A172 (cell line): ENCODE measurements at places on chromosomes 4 and X.

- peak; percentile 51 for DNase-seq
These were observed 10.4 kb downstream of the CCSER1 start for GRCh38 chr4:90137555-90137954.

- DNase-seq, result no peak
These were observed 331.9 kb downstream of the PACRGL start for GRCh38 chr4:21032089-21032645.

DNA sequence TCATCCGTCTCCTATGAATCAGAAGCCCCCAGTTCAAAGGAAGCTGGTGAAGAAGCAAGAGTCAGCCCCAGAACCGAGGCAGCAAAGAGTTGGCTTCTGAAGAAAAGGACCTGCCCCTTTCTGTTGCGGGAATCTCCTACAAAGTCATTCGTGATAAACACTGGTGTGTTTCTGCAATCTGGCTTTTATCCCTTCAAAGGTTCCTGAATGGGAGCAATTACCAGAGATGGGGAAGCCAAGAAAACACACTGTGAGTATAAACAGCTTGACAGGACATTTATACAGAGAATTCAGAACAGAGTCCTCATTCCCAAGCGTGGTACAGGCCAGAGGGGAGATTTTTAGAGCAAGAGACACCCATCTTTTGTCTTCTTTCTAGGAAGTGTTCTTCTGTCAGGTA lies 226.8 kb upstream of the LNX1 start:
- no peak for DNase-seq

DNA sequence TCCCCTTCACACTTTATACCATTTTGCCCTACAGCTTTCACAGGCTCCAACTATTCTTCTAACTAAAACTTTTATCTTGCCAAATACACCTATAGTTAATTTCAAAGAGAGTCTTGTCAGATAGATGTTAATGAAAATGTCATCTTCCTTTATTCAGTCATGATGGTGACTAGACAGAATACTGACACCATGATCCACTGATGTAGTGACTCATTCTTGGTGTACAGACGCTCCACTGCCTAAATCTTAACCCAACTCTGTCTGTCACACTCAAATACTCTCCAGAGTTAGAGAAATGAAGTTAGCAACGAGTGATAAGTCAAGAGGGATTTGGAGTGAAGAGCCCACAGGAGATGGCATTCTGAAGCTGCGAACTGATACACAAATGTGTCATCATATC lies 32.1 kb upstream of the HDAC8 start:
- no peak for DNase-seq

GRCh38 chrX:17642891-17643290 lies 94.4 kb upstream of the SCML1 start:
- DNase-seq, result no peak

DNA sequence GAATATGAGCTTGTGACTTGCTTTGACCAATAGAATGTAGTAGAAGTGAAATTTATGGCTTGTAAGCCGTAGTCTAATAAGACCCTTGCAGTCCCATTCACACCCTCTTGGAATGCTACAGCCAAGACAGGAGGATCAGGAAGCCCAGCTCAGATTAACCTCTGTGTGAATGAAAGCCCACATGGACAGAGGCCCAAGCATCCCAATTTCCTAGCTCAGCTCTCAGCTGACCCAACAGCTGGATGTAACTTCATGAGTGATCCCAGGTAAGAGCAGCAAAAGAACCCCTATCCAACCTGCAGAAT lies 12.8 kb upstream of the PPM1K start:
- DNase-seq, result no peak
